ENCODE measurements at places on chromosomes 5 and 9.

DNA sequence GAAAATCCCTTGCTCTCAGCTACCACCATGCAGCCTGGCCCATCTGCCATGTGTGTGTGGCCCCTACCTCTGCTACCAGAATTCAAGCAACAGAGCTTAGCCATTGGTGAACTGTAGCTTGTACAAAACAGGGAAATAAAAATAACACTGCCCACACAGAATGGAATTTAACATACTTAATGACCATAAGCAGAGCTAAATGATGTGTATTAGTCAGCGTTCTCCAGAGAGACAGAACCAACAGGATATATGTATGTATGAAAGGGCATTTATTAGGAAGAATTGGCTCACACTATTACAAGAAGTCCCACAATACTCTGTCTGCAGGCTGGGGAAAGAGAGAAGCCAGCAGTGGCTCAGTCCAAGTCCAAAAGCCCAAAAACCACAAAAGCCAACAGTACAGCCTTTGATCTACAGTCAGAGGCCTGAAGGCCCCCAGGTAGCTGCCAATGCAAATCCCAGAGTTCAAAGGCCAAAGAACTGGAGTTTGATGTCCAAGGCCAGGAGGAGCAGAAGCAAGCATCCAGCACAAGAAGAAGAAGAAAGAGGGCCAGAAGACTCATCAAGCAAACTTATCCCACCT is 318.8 kb downstream of the DNAH5 start:
- H3K27me3 ChIP-seq, result no peaks in the 10 kb centered on the region
- DNase-seq, result no peak
- H3K4me3 ChIP-seq, result no peak overlapping the region
- no peaks in the 10 kb centered on the region for H3K36me3 ChIP-seq

GRCh38 chr9:130997925-130998596 is 10.9 kb upstream of the LAMC3 start:
- H3K4me1 ChIP-seq, result no peaks in the 10 kb centered on the region
- no peak for DNase-seq
- H3K4me3 ChIP-seq, result no peak overlapping the region
- no peak overlapping the region for H3K27ac ChIP-seq
- no peaks in the 10 kb centered on the region for H3K36me3 ChIP-seq
- H3K27me3 ChIP-seq, result no peaks in the 10 kb centered on the region

GRCh38 chr9:75170898-75171360 is 82.6 kb downstream of the OSTF1 start:
- H3K27me3 ChIP-seq, result no peaks in the 10 kb centered on the region
- peaks cover 5% of the 10 kb centered on the region for H3K4me1 ChIP-seq
- no peak overlapping the region for H3K27ac ChIP-seq

- no peaks in the 10 kb centered on the region for H3K36me3 ChIP-seq
- H3K4me3 ChIP-seq, result no peak overlapping the region
- H3K4me1 ChIP-seq, result no peaks in the 10 kb centered on the region
- no peak for DNase-seq
These were observed 18.4 kb downstream of the GADD45G start for GRCh38 chr9:89622933-89623861.

GRCh38 chr9:134637241-134637640 is 4.4 kb upstream of the COL5A1 start:
- no peaks in the 10 kb centered on the region for H3K36me3 ChIP-seq
- no peak overlapping the region for H3K27ac ChIP-seq
- no peaks in the 10 kb centered on the region for H3K4me1 ChIP-seq
- H3K4me3 ChIP-seq, result no peak overlapping the region
- no peaks in the 10 kb centered on the region for H3K27me3 ChIP-seq

- H3K36me3 ChIP-seq, result no peaks in the 10 kb centered on the region
- DNase-seq, result no peak
- H3K27me3 ChIP-seq, result no peaks in the 10 kb centered on the region
- H3K4me3 ChIP-seq, result no peak overlapping the region
These were observed 334.7 kb downstream of the DIRAS2 start for GRCh38 chr9:90307891-90308290.

DNA sequence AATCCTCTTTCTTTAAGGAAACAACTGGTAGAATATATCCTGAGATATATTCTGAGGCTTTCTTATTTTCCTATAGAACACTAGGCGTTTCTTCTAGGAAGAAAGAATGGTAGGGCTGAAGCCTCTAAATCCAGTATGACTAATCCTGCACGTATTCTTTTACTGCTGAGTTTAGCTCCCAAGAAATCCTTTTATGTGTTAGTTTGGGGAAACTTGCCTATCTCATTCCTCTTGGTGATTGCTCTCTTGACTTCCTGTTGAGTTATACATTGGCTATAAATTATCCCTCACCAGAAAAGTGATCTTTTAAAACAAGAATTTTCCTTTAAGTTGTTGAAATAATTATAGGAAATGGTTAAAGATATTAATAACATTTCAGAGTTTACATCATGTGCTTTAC is 422.9 kb downstream of the TMEM161B start:
- H3K4me1 ChIP-seq, result no peaks in the 10 kb centered on the region
- H3K27ac ChIP-seq, result no peak overlapping the region
- H3K36me3 ChIP-seq, result no peaks in the 10 kb centered on the region

DNA sequence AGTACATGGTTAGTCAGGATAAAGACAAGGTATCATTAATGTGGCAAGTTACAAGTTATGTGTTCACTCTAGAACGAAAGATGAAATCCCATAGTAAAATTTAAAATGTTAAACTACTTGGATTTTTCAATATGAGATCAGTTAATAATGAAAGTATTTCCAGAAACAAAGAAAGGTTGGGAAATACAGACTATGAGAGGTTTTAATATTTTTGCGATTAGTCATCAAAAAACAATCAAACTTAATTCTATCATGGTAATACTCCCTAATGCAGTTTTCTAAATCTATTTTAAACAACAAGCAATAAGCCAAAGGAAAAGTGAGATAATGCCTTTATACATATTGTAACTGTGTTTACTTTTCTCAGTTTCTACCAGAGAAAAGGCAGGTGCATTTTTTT is 10.6 kb downstream of the CDH12 start:
- no peaks in the 10 kb centered on the region for H3K36me3 ChIP-seq

DNA sequence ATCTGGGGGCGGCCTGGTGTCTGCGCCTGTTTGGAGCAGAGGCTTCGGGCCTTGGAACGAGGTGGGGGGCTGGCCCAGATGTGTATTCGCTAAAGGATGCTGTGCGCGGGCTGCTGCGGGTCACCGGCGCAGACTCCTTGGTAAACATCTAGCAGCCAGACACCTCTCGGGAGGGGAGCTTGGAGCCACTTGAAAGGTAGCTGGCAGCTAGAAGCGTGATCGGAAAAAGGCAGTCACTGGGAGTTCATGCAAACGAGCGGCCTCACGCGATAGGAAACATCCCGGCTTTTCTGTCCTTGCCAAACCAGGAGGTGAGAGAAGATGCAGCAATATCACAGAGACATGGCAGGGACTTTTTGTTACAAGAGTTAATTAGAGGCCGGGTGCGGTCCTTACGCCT is 8.1 kb downstream of the LAMC3 start:
- no peak overlapping the region for H3K27ac ChIP-seq
- H3K4me3 ChIP-seq, result no peak overlapping the region
- no peaks in the 10 kb centered on the region for H3K4me1 ChIP-seq
- no peak for DNase-seq
- H3K27me3 ChIP-seq, result no peaks in the 10 kb centered on the region

DNA sequence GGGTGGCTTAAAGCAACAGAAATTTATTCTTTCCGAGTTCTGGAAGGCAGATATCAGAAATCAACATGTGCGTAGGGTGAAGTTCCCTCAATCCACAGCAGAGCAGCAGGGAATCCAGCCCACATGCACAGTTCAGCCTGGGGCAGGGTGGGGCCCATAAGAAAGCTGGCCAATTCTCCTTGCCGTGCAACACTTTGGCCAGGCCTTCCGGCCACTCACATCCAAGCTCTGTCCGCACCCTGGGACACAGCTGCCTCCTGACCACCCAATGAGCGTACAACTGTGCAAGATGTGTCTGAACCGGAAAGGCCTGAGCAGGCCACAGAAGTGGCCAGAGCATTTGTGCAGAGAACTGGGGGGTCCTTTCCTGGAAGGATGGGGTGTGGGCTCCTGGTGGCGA is 274.9 kb downstream of the GADD45G start:
- H3K36me3 ChIP-seq, result no peaks in the 10 kb centered on the region
- no peak for DNase-seq
- H3K27me3 ChIP-seq, result no peaks in the 10 kb centered on the region
- H3K27ac ChIP-seq, result no peak overlapping the region
- no peaks in the 10 kb centered on the region for H3K4me1 ChIP-seq
- H3K4me3 ChIP-seq, result no peak overlapping the region

- DNase-seq, result no peak
- H3K36me3 ChIP-seq, result no peaks in the 10 kb centered on the region
- H3K27me3 ChIP-seq, result peaks cover 16% of the 10 kb centered on the region
- no peak within 1 kb of the TSS for H3K27ac ChIP-seq
These were observed at the start of gene GHR for GRCh38 chr5:42423285-42424165. Gene GHR, plus strand, starts transcription at chr5:42423439. Its CDS starts 142,436 bp downstream, at chr5:42565875.

- no peaks in the 10 kb centered on the region for H3K4me1 ChIP-seq
- no peak for DNase-seq
- no peaks in the 10 kb centered on the region for H3K36me3 ChIP-seq
- H3K4me3 ChIP-seq, result no peak overlapping the region
- no peak overlapping the region for H3K27ac ChIP-seq
These were observed 42.0 kb downstream of the GSN start for GRCh38 chr9:121309833-121310425.

- no peaks in the 10 kb centered on the region for H3K27me3 ChIP-seq
- DNase-seq, result no peak
- no peak overlapping the region for H3K27ac ChIP-seq
- H3K4me1 ChIP-seq, result no peaks in the 10 kb centered on the region
These were observed 29.3 kb upstream of the RPS23 start for GRCh38 chr5:82307451-82307850.

DNA sequence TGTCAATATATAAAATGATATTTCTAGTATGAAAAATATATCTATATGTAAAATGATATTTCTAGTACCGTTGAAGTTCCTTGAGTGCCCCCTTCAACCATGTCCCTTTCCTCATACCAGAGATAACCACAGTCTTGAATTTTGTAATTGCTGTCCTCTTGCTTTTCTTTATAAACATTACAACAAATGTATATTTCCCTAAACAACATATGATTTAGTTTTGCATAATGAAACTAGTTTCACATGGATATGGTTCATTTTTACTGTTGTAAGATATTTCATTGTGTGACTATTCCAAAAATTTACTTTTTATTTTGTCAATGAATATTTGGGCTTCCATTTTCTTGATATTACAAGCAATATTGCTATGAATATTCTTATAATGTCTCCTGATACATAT is 14.0 kb downstream of the NLN start:
- no peaks in the 10 kb centered on the region for H3K36me3 ChIP-seq
- H3K4me1 ChIP-seq, result no peaks in the 10 kb centered on the region
- H3K4me3 ChIP-seq, result no peak overlapping the region
- no peak overlapping the region for H3K27ac ChIP-seq
- no peak for DNase-seq

DNA sequence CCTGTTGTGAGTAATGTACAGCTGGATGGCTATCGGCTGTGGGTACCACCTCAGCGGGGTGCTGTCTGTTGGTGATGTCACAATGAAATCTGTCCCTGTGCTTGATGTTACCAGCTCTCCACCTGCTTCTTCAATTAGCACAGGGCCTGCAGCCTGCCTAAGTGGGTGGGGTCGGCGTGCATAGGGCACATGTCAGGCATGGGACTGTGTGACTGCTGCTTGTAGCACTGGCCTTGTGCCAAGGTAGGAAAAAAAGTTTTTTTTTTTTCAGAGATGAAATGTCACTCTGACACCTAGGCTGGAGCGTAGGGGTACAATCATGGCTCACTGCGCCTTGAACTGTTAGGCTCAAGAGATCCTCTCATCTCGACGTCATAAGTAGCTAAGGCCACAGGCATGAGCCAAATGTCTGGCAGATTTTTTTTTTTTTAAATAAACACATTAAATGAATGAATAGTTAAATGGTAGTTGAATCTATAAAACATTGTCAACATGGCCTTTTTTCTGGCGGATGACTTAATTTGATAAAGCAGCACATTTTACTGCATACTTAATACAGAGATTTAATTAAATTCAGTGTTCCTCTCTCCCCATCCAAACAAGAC is 222.5 kb downstream of the NXNL2 start:
- DNase-seq, result no peak
- H3K4me3 ChIP-seq, result no peak overlapping the region
- no peaks in the 10 kb centered on the region for H3K4me1 ChIP-seq
- peaks cover 7% of the 10 kb centered on the region for H3K27me3 ChIP-seq
- H3K36me3 ChIP-seq, result no peaks in the 10 kb centered on the region

DNA sequence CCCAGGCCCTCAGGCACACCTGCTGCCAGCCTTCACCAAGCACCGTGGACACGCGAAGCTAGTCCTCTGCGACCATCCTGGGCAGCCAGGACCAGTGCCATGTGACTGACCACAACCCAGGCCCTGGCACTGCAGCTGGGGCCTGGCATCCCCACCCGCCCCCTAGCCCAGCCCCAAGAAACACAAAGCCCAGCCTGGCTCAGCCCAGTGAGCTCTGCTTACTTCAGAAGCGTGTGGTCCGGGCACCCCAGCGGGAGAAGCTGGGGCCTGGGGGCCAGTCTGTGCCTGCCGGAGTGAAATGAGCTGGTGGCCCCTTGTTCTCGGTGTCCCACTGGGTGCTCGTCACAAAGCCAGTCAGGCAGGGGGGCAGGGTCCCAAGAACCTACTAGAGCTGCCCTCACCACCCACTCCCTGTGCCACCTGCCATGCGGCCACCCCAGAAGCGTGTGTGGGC is 87.9 kb downstream of the KCNT1 start:
- no peaks in the 10 kb centered on the region for H3K36me3 ChIP-seq
- no peak for DNase-seq
- no peak overlapping the region for H3K4me3 ChIP-seq
- no peaks in the 10 kb centered on the region for H3K4me1 ChIP-seq

DNA sequence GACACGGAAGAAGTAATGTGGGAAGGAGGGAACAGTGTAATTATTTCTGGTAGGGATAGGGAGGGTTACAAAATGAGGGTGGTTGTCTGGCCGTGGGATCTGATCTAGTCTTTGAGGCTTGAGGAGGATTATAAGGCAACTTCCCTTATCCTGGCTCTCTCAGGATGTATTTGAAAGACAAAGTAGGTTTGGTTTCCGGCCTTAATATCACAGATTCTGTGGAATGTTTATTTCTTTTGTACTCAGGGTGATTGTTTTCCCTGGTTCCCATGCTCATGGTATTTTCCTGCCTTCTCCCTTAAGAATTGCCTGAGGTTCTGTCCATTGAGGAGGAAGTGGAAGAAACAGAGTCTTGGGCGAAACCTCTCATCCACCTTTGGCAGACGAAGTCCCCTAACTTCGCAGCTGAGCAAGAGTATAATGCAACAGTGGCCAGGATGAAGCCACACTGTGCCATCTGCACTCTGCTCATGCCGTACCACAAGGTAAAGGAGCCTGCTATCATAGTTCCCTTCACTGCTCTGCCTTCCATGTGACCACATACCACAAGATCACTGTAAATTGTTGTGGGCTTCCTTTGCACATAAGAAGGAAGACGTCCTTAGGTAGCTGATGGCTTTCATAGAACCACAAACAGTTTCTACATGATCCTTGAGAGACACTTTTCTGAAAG is 253.8 kb downstream of the KDM4C start:
- no peak overlapping the region for H3K27ac ChIP-seq
- H3K4me1 ChIP-seq, result no peaks in the 10 kb centered on the region
- H3K36me3 ChIP-seq, result peaks cover 45% of the 10 kb centered on the region
- no peak for DNase-seq
- no peaks in the 10 kb centered on the region for H3K27me3 ChIP-seq
